ENCODE measurements at places on chromosomes 1 and 21.

GRCh38 chr1:183000167-183000962 lies 22.9 kb upstream of the LAMC1 start:
- DNase-seq = no peak

GRCh38 chr1:116345843-116346242 lies 27.2 kb upstream of the ATP1A1 start:
- DNase-seq = peak; percentile 79

DNA sequence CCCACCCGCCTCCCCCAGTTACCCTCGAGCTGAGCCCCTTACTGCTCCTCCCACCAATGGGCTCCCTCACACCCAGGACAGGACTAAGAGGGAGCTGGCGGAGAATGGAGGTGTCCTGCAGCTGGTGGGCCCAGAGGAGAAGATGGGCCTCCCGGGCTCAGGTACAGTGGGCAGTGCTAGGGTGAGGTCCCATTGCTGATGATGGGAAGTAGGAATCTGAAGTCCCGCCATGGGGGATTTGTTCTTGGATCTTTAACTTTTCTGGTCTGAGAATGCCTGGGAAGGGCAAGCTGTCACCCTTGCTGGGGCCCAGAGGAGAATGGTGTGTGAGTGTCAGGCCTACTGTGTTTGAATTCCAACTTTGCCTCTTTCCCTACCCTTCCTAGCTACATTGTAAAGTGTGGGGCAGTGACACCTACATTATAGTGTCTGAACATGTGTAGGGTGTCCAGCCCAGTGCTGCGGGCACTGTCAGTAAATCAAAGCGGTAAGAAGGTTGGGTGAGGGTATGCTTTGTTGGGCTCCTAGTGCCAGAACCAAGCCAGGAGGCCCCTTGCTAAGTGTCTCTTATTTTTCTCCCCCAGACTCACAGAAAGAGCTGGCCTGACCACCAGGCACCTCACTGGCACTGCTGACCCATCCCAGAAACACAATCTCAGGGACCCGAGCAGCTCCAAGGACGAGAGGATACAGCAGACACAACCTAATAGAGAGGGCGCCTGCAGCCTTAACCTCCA lies 44.7 kb downstream of the YARS1 start:
- DNase-seq = no peak

- no peak for DNase-seq
These were observed 482.9 kb downstream of the PTBP2 start for GRCh38 chr1:97204468-97204867.

GRCh38 chr1:204331275-204331674 lies 28.5 kb downstream of the PLEKHA6 start:
- DNase-seq = no peak

DNA sequence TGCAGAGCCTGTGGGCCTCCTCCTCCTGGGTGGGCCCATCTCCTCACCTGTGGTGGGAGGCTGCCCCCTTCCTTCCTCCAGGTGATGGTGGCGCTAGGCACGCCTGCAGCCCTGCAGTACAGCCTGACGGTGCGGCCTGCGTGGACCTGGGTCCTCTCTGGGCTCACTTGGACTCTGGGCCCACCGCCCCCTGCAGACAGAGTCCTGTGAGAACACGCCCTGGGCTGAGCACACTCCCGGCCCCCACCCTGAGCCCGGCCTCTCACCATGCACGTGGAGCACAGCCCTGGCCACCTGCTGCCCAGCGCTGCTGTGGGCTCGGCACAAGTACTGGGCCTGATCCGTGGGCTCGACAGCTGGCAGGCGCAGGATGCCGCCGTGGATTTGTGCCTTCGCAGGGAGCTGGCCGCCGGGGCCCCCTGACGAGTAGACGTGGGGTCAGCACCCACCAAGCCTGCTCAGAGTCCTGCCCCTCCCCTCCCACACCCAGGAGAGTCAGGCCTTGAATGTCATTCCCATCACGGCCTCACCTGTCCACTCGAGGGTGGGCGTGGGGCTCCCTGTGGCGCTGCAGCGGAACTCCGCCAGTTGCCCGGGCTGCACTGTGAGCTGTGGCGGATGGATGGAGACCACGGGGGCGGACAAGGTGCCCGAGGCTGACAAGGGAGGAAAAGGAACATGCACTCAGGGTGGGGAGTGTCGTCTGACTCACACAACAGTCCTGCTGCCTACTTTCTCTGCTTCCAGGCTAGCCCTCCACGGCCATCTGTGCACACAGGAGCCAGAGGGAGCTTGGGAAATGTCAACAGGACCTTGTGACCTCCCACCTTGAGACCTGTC lies 43.4 kb downstream of the LDLRAD2 start:
- DNase-seq = no peak

DNA sequence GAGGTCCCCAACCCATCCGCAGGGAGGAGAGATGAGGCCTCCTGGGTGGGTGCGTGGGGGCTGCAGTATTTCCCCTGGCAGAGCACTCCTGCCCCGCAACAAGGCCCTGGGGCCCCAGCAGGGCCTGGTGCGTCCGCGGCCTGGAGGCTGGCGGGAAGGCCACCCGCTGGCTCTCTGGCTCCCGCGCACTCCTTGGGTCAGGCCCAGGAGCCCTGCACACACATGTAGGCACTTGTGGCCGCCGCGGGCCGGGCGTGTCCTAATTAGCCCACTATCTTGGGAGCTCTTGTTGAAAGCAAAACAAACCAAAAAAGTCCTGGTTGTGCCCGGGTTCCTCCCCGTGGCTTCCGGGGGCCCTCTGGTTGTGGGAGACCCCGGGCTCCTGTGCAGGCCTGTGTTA lies 49.7 kb upstream of the CCDC27 start:
- DNase-seq = no peak

- no peak for DNase-seq
These were observed 17.6 kb upstream of the IFI6 start for GRCh38 chr1:27689423-27690173.

DNA sequence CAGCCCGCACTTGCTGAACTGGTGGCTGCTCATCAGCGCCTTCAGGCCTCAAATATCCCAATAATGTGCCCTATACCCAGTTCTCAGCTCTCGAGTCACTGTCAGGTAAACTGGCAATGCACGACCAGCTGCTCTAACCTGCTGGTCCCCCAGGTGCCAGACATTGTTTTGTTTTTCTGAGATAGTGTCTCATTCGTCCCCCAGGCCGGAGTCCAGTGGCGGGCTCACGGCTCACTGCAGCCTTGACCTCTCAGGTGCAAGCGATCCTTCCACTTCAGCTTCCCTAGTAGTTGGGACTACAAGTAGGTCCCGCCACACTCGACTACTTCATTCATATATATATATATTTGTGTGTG lies 1.0 kb upstream of the NADK start:
- DNase-seq = no peak

GRCh38 chr1:150621497-150622302 lies 7.7 kb downstream of the ENSA start:
- peak; percentile 78 for DNase-seq

DNA sequence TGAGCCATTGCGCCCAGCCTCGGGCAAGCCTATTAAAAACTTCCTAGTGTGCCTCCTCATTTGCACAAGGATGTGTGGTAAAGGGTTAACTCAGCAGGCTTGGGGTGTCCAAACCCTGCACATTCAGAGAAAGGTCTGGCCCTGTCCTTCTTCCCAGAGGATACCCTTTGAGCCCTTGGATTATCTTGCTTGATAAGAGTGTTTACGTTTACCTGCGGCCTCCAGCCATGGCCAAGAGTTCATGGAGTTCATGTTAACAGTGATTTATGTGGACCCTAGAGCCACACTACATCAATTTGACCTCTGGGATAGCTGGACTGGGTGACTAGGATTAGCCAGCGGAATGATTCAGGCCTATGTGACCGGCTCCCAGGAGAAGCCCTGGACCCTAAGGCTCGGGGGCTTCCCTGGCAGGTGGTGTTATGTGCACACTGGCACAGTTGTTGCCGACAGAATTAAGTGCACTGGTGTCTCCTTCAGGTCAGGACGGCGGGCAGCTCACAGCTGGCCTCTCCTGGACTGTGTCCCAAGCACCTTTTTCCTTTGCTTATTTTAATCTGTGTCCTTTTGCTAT lies 7.7 kb upstream of the TCP10L start:
- DNase-seq = no peak

DNA sequence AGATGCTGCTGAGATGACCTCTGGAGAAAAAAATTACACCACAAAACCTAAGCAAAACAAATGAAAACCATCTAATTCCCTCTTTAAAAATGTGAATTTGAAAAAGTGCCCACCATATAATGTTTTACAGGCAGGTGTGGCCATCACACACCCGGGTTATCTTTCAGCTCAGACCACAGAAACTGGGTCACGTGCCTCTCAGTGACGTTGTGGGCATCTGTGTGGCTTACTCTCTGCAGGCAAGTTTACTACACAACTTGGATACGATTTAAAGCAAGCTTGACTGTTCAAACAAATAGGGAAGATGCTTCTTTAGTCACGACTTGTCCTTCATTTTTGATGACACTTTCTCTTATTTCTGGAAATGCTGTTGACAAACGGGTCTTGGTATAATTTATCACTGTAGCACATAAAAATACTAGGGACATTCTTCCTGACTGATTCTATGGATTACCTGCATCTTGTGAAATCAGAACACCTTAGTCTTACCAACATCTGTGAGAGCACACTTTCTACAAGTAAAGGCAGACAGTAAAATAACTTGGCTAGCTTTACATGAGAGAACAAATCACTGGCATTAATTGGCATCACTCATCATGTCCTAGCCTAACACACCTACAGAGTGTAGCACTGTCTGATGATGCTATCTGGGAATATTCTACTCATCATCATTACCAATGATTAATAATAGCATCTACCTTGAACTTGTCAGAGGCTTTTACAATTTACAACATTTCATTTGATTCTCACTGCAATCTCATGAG lies 89.3 kb upstream of the EDEM3 start:
- DNase-seq = peak; percentile 77

DNA sequence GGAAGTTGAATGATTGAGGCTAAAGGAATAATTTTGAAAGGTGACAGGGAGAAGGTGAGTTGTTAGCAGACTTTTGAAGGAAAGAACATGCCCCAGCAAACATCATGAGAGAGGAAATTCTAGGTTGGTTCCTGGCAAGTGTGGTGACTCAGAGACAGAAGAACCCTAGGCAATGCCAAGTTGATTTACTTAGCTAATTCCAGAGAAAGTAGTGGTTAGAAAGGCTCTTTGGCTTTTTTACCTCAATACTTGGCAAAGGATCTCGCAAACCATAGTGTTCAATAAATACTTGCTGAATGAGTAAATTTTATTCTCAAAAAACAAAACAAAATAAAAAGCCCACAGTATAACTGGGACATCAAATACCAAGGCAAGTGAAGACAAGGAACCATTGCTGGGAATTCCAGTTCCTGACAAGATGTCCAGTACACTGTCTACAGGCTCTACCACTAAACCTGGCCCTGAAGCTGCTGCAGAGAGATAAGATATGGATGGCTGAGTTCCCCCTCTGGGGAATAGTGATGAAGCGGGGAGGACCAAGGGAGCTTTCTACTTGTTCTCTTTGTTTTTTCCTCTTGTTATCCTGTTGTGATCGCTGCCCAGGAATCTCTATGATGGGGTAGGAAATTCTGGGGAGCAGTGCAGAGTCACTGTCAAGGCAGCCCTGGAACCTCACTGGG lies 48.2 kb downstream of the IL12RB2 start:
- no peak for DNase-seq

DNA sequence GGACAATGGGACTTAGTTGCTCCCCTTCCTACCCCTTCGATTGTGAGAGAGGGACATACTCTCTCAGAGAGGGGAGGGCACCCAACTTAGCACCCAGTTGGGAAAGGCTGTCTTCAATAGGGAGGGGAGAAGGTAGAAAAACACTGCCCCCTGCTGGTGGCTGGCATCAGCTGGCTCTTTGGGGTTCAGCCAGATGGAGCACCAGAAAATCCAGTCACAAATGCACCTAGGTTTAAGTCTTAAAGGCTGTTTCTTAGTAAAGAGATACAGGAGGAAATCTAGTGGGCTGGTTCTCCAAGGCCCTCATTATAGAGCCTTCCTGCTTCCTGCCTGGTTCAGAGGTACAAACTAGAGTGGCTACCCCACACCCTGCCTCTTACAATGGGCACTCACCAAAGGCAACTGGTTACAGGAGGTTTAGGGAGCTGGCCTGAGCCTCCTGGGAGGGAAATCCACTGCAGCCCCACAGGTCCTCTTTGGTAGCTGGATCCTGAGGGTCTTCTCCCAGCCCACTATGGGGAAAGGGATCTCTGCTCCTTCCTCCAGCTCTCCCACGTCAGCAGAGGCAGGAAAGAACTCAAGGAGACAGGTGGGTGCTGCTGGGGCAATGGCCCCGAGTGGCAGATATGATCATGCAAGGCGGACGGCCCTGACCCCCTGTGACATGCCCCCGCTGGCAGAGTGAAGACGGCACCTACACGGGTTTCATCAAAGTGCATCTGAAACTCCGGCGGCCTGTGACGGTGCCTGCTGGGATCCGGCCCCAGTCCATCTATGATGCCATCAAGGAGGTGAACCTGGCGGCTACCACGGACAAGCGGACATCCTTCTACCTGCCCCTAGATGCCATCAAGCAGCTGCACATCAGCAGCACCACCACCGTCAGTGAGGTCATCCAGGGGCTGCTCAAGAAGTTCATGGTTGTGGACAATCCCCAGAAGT lies 28.3 kb downstream of the EIF2D start:
- peak; percentile 86 for DNase-seq
